A172 (cell line): ENCODE measurements at places on chromosomes 16 and 17. TPM values are rescaled to one million over a fixed set of nuclear protein-coding genes. Genes with fewer than 3 reads are reported as not detected.

DNA sequence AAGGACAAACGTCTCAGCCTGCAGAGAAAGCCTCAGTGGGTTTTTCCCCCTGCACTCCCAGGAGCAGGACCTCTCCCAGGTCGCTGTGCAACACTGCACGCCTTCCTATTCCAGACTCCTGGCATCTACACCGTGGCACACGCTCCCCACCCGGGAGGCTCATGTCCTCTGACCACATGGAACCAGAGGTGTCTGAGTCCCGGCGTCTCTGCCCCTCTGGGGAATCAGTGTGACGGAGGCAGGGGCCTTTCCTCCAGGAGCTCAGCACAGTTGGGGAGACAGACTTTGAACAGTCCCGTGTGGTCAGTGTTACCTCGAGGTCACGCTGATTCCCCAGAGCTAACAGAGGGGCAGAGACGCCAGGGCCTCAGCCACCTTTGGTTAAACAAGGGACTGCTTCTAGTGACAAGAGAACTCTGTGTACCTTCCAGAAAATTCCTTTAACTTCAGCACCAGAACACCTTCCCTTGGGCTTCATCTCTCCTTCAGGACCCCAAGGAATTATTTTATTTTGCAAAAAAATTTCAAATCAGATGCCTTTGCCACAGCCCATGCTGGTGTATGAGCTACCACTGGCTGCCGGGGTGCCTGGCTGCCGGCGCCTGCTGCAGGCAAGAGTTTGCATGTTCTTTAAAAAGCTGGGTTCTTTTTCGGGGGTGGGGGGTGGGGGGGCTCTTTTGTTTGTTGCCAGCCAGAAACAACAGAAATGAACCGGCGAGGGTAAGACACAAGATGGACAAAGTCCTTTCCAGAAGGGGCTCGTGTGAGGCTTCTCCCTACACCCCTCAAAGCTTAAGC lies 6.6 kb downstream of the CANT1 start:
- no peak for DNase-seq

DNA sequence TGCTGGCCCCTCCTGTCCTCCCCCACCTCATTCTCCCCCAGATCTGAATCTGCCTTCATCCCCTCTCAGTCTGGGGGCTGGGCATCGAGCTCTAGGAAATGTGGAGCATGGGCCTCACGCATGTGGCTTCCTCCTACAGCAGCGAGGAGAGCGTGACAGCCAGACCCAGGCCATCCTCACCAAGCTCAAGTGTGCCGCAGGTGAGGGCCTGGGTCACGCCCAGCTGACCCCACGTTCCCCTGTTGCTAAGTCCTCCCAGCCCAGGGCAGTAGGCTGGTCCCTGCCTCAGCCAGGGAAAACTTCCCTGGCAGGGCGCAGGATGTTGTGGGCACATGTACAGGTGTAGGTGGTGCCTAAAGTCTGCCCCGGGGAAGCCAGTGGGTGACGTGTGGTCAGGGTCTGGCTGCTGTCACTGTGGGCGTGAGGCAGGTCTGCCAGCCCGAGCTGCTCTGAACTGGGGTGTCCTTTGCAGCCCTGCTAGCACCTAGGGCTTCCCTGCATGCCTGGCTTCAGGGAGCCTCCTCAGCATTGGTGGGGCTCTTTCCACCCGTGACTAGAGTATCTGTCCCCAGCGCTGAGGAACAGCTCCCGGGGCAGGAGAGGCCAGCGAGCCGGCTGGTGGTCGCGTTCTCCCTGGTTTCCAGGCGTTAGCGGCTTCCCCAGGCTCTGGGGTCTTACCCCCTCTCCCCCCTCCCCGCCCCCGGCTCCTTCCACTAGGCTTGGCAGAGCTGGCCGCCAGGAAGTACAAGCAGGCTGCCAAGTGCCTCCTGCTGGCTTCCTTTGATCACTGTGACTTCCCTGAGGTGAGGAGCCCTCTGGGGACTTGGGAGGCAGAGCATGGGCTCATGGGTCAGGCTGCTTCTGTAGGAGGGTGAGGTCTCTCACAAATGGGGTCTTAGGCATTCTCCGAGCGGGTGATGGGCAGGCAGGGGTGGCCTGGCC lies 3.6 kb downstream of the GPS1 start:
- no peak for DNase-seq

DNA sequence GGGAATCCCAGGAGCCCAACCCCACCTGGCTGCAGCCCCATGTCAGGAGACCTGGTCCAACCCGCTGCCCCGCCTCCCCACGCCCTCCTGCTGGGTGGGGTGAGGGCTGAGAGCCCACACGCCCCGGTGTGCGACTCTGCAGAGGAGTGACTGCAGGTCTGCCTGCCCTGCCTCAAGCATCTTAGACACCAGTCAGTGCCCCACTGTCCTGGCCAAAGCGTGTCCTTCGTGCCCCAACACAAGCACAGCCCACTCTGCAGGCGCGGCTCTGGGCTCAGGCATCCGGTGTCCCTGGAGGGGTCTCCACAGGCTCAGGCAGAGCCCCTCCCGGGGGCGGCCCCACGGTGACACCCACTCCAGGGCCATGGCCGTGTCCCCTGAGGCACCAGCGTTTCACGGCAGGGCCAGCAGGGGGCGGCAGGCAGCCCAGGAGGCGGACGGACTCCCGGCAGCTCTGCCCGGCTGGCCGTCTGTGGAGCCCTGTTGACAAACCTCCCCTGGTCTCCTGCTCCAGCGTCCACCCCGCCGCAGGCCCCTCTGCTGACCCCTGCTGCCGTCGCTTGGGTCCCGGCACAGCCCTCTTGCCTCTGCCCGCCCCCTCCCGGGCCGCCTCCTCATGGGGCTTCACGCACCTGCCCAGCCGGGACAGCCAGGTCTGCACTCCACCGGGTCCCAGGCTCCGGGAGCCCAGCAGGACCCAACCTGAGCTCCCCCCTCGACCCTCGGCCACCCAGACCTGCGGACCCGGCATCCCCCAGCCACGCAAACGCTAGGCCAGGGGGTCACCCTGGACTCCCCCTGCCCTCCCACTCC lies 8.6 kb upstream of the UBE2I start:
- no peak for DNase-seq

DNA sequence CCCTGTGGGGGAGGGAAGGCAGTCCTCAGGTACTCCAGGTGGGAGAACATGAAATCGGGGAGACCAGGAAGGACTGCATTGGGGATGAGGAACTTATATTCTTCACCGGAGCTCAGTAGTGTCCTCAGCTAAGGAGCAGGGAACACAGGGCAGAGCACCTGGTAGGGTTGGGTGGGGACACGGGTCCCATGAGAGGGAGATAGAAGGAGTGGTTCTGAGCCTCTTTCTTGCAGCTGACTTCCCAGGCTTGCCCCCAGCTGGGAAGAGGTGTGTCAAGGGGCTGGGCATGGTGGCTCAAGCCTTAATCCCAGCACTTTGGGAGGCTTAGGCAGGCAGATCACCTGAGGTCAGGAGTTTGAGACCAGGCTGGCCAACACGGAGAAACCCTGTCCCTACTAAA lies 2.1 kb downstream of the FHOD1 start:
- no peak for DNase-seq

- peak; percentile 53 for DNase-seq
Measured at GRCh38 chr17:39676198-39676819, 8.1 kb downstream of the PNMT start.

- no peak for DNase-seq
Measured at GRCh38 chr16:48608871-48609651, 919 bp downstream of the N4BP1 start.

GRCh38 chr17:491086-492021 lies 138.7 kb upstream of the RPH3AL start:
- DNase-seq, result no peak

- peak; percentile 45 for DNase-seq
Measured at GRCh38 chr16:4682616-4683254, 10.6 kb upstream of the NUDT16L1 start.

DNA sequence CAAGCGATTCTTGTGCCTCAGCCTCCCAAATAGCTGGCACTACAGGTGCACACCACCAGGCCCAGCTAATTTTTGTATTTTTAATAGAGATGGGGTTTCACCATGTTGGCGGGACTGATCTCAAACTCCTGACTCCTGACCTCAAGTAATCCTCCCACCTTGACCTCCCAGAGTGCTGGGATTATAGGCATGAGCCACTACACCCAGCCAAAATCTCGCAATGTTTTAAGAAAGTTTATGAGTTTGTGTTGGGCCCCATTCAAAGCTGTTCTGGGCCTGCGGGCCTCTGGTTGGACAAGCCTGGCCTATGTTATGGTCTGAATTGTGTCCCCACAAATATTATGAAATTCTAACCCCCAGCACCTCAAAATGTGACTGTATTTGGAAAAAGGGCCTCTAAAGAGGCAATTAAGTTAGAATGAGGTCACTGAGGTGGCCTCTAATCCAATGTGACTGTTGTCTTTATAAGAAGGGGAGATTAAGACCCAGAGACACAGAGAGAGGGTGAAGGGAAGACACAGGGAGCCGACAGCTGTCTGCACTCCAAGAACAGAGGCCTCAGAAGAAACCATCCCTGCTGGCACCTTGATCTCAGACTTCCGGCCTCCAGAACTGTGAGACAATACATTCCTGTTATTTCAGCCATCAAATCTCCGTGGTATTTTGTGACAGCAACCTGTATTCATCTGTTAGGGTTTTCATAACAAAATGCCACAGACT lies 469.9 kb downstream of the HS3ST4 start:
- no peak for DNase-seq

GRCh38 chr16:77353587-77354263 lies 81.1 kb downstream of the ADAMTS18 start:
- peak; percentile 30 for DNase-seq

DNA sequence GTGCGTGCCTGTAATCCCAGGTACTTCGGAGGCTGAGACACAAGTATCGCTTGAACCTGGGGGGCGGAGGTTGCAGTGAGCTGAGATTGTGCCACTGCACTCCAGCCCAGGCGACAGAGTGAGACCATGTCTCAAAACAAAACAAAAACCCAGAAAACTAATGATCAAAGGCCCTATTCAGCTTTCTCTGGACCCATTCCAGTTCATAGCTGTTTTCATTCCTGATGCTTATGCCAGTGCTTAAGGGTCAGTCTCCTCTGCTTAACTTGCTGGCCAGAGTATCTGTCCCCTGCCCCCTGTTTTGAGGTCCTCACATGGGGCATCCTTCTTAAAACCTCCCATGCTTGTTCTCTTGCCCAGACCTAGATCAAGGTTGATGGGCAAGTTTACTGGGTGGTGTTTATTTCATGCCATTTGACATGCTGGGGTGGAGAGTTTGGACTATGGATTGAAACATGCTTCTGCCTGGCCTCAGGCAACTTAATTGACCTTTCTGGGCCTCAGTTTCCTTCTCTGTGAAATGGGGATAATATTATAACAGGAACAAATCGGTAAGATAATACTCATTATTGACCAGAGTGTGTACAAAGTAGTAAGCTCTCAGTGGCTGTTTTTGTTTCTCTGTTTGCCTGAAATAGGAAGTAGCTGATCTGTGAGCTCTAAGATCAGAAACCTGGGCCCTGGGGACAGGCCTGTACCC lies 369.8 kb downstream of the CPPED1 start:
- no peak for DNase-seq

GRCh38 chr17:31743797-31744196 lies 115.2 kb downstream of the COPRS start:
- DNase-seq, result no peak

DNA sequence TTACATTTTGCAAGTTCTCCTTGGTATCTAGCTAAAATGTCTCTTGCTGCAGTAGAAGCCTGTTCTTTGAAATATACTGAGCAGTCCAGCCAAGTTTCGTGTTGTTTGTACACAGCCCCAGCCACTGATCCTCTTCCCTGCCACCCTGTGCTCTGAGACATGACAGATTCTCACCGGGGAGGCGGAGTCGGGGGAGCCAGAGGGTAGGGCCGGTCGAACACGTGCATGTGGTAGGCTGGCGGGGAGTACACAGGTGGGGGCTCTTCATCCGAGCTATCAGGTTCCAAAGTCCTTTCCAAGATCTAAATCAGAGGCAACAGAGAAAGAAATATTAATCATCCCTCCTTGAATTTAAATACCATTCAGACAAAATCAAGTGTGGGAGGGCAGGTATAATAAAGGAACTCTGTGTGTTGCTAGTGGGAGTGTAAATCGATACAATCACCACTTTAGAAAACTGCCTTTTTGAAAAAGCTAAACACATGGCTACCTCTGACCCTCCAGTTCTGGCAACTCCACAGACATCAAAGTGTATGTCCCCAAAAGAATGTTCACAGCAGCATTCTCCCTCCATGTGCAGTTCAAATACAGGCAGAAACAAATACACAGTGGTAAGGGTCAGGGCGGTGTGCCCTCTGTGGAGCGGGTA lies 29.7 kb upstream of the MRPS23 start:
- DNase-seq, result peak; percentile 59

DNA sequence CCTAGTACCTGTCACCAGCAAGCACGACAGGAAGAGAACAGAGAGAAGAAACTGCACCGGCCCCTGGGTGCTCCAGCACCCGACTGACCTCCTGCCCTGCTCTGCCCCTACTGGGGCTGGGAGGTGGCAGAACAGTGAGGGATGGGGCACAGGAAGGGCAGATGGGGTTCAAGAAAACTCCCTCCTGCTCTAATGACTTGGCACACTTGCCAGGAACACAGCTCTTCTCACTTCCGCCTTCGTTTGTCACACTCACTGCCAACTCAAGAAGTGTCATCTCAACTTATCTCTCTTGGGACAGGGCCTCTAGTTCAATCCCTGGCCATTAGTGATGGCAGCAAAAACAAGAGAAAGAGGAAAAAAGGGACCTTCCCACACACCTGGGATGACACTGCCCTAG lies 42.7 kb upstream of the ICAM2 start:
- DNase-seq, result no peak

DNA sequence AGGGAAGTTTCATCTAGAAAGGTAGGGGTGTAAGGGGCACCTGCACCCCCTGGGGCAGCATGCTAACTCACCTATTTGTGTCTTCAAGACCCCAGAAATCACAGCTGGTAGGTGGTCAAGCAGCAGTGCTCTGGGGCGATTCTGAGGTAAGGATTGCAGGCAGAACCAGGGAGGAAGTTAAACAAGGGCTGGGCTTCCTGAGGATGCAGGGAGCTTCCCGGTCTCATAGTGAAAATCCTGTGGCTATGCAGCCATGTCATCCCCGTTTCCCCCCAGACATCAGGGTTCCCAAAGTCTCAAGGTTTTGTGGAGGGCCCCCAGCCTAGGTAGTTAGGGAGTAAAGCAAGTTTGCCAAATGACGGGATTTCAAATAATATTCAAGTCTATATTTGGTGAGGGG lies 78.5 kb downstream of the C16orf78 start:
- DNase-seq, result no peak

DNA sequence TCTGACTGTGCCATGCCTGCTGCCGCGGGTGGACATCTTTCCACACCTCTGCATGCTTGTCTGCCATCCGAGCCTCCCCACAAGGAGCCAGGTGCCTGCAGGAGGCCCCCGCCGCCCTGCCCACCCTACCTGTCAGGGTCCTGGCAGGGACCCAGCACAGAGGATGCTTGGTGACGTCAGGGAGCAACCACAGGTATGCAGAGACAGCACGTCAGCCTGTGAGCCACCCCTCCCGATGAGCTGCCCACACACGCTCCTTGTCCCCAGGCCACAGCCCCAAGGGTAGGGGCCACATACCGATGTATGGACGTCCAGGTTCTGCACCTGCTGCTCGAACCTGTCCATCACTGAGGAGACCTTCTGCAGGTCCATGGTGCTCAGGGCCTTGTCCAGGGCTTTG lies 10.6 kb downstream of the CHMP1A start:
- no peak for DNase-seq

RHOT1 gene
- total RNA-seq, result 86.6 and 112 TPM in 2 replicates

CHTF18 gene
- 36.9 and 44.2 TPM in 2 replicates for total RNA-seq

RAB34 gene
- 246 and 286 TPM in 2 replicates for total RNA-seq
